ENCODE measurements at places on chromosomes 7 and 10. TPM values are rescaled to one million over a fixed set of nuclear protein-coding genes. Genes with fewer than 3 reads are reported as not detected.

DNA sequence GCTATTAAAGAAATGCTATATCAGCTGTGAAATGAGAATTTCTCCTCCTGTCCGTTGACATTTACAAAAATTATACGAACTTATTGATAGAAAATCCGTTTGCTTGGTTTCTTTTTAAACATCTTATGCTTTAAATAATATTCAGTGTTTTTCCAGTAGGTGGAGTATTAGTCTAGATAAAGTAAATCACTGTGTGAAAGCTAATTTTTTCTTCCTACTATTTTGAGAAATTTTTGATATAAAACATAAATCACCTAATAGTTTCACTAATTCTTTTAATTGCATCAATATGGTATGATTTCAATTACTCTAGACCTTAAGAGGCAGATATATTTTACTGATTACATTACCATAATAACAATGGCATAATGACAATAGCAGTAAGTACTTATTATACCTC is 335.2 kb upstream of the C7orf33 start:
- no peak for DNase-seq

DNA sequence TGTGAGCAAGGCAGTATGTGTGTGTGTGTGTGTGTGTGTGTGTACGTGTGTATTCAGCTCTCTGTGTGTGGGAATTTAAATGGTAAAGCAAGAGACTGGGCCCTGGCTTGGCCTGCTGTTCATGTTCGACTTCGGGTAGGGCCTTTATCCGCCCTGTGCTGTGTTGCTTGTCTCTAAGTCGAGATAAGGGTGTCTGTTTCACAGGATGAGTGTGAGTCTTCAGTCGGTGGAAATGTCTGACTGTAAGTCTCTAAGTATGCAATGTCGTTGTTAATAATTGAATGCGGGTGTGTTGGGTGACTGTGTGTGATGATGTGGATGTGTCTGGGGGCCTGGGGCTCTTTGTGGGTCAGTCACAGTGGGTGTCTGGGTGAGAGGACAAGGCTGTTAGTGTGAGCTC is 34.8 kb downstream of the HIF1AN start:
- no peak for DNase-seq

DNA sequence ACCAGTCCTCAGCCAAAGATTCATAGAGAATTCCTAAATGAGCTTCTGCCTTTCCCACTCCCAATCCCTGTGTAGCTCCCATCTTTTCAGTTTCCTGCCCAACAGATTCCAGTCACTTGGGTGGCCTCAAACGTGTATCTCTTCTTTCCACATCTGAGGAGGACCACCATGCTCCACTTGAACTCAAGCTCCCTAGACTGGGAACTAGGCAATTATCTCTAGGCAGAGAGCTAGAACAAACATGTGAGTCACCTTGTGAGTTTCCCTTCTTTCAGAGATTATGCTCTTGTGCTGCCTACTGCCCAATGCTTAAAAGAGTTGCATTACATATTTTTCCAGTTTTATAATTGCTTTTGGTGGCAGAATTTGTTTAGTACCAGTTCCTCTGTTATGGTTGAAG is 178.0 kb downstream of the MDFIC start:
- DNase-seq: peak; percentile 85

DNA sequence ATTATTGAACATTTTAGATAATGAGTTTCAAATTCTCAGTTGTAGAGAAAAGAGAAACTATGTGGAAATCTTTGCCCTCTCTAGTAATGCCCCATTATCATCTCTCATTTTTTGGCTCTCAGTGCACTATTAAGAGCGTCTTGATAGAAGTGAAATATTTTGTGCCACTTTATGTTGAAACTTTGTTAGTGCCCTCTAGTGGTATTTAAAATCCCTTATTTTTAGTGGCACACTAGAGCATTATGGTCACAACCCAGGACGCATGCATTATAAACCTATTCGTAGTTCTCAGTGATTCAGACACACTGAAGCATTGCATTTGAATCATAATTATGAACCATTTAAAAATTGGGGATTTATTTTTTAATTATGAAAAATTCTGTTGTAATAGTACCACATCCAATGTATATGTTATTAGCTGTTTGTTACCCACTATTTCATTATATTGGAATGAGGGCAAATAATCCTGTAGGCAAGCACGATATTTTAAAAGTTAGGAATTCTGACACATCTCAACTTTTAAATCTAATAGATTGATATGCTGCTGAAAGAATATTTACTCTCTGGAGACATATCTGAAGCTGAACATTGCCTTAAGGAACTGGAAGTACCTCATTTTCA is 21.9 kb downstream of the PDCD4 start:
- DNase-seq: peak; percentile 46

DNA sequence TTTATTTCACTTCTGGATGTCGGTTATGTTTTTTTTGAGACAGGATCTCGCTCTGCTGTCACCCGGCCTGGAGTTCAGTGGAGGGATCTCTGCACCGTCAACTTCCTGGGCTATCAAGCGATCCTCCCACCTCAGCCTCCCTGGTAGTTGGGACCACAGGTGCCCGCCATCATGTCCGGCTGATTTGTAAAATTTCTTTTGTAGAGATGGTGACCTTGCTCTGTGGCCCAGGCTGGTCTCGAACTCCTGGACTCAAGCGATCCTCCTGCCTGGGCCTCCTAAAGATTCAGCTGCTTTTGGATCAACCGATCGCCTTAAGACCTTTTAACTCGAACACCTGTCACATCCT is 606 bp upstream of the RABGEF1 start:
- no peak for DNase-seq

DNA sequence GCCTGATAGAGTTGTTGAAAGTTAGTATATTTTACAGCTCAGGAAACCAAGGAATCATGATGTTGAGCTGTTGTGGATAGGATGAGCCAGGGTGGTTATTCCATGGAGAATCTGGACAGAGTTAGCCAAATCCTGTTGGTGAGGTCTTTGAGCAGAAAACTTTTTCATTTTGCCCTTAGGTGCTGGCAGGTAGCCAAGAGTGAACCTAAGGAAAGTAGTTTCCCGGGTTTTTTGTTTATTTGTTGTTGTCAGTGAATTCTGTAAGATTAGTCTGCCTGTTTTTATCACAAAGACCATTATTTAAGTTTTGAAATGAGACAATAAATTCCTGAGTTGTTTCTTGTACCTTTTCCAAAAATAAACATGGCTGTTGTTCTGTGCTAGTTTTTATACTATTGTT is 61.0 kb downstream of the GALNT11 start:
- no peak for DNase-seq

DNA sequence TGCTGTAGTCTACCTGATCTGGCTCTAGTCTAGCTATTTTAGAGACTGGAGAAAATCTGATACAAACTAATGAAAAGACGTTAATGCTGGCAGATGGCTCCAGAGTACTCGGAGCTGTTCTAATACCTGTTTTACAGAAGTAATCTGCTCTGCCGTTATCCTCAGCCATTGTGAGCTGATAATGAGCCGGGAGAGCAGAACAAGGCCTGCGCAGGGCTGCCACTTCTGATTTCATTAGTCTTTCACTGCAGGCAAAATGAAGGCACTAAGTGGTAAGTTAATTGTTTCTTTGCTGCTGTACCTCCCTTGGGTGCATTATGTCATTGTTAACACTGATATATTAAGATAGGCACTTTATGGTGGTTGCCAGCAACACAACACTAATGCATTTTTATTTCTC is 456.4 kb upstream of the PFKP start:
- no peak for DNase-seq

DNA sequence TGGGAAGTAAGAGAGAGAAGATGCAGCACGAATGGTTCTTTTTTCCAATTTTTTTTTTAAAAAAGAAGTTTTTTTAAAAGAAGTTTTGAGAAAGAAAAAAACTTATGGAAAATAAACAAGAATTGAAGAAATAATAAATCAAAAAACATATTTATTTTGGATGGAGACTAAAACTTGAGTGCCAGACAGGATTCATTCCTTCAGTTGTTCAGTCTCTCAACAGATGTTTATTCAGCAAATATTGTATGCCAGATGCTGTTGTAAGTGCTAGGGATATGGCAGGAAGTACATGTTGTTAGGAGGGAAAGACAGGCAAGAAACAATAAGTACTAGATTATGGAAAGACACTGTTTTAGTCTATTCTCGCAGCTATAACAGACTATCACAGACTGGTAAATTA is 750.7 kb upstream of the PHF14 start:
- no peak for DNase-seq

DNA sequence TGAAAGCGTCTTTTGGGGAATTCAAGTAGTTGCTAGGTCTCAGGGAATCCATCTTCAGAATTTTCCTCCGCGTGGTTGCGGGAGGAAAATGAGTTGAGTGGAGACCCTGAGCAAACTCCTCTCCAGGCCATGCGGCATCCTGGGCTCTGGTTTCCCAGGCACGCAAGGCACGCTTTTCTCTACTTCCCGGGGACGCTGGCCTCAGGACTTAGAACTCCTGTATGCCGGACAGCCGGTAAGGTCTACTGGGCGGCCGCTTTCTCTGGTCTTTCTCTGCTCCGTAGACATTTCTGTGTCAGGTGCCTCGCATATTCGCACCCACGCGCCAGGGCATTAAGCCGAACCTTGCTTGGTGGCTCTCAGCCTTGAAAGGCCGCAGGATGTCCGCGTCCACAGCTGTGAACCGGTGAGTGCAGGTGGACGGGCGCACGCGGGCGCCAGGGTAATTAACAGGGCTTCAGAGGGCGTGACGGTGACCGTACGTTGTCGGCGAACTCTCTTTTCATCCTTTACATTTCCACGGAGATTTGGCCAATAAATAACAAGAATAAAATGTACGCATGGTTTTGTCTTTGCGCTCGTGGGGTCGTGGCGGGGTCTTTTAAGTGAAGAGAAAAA is 992 bp upstream of the RBM20 start:
- no peak for DNase-seq

DNA sequence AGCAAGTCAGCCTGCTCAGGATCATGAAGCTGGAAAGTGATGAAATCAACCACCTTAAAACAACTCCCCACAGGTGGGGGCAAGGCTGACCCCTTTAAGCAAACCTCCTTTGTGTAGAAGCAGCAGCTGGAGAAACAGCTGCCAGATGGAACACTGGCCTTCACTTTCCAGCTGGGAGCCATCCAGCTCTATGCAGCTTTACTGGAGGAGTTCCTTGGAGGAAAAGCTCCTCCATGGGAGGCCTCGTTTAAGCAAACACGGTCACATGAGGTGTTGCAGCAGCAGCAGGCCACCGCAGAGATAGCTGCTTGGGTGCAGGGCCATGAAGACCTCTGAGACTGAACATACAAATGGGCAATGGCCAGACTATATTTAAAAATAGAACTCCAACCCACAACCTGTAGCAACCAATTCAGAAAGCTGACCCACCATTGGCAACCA is 13.0 kb upstream of the DLG5 start:
- peak; percentile 76 for DNase-seq

GRCh38 chr7:116395141-116395791 is 104.3 kb upstream of the CAV2 start:
- DNase-seq: peak; percentile 94

- DNase-seq: no peak
These were observed 49.1 kb downstream of the ASB4 start for GRCh38 chr7:95534796-95535195.

GRCh38 chr7:140506788-140507464 is 27.6 kb upstream of the MKRN1 start:
- DNase-seq: peak; percentile 82

DNA sequence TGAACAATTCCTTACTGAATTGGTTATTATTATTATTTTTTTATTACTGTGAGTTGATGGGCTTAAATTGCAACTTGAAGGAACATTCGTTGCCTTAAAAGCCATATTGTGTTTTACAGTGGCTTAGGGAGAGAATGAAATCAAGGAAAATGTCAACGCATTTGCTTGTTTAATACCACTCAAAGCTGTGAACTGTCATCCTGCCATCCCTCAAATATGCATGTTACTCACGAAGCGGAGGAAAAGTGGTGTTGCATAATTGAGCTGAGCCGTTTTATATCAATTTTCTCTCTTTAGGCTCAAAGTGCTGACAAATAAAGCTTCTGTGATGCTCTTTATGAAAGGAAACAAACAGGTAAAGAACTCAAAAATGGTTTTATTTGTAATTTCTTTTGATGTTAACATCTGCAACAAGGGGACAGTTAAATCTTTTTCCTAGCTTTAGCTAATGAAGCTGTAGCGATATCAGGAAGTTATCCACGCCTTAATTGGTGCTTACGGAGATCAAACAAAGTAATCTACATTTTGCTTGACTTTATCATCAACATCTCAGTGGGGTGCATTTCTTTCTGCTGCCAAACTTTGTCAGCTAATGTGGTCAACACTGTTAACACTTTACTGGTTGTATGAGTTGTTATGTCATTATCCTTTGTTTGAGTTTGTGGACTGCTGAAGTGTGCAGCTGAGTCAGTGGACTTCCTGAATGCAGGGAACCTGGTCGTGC is 33.1 kb downstream of the GLRX3 start:
- DNase-seq: peak; percentile 11

DNA sequence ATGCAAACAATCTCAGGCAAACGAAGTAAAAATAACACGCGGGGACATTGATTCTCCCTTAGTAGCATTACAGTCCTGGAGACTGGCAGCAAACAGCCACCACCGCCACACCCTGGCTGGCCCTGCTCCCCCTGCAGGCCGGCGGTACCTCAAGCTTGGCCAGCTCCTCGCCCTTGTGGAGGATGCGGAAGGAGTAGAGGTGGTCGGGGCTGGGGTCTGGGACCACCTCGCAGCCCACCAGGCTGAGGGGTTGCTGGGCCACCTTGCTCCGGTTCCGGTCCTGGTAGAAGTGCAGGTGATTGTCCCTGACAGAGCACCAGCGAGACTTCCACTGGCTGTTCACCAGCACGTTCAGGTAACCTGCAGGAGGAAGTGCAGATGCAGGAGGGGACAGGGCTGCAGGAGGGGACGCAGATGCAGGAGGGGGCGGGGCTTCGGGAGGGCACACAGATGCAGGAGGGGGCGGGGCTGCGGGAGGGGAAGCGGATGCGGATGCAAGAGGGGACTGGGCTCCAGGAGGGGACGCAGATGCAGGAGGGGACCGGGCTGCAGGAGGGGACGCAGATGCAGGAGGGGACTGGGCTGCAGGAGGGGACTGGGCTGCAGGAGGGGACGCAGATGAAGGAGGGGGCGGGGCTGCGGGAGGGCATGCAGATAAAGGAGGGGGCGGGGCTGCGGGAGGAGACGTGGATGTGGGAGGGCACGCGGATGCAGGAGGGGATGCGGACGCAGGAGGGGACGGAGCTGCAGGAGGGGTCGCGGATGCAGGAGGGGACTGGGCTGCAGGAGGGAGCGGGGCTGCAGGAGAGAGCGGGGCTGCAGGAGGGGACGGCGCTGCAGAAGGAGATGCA is 65.7 kb downstream of the VWA2 start:
- DNase-seq: no peak

- no peak for DNase-seq
These were observed 163.6 kb downstream of the GRM8 start for GRCh38 chr7:127089146-127089545.

DNA sequence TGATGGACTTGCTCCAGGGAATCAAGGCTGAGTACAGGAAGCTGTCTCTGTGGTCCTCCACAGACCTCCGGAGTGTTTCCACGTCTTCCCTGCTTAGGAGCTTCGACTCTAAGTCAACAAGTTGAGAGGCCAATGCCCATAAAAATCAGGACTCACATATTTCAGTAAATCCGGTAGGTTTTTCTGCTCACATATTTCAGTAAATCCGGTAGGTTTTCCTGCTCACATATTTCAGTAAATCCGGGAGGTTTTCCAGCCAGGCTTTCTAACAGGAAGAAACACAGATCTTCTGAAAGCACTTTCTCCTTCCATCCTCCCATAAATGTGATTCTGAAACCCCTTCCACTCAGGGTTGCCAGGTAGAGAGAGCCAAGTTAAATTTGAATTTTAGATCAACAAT is 340.1 kb upstream of the SHH start:
- no peak for DNase-seq

CHN2 gene
- total RNA-seq: not detected

PHKG1 gene
- total RNA-seq: 0.72 TPM

SAMD9L gene
- 6.4 TPM for total RNA-seq

IFIT3 gene
- 7.8 TPM for total RNA-seq

NAPEPLD gene
- total RNA-seq: 3.4 TPM

ZSWIM8 gene
- total RNA-seq: 16.8 TPM

SORCS1 gene
- not detected for total RNA-seq
